Mammary microvascular endothelial cell (primary cell): ENCODE measurements at places on chromosomes 1 and 21. TPM values are rescaled to one million over a fixed set of nuclear protein-coding genes. Genes with fewer than 3 reads are reported as not detected.

Gene AIM2
- not detected in 2 replicates for total RNA-seq

Gene ESPN
- 0.67 and 1.1 TPM in 2 replicates for total RNA-seq

Gene KRTAP13-2
- not detected in 2 replicates for total RNA-seq

Gene MATN1
- total RNA-seq: not detected in 2 replicates

Gene EPHA10
- not detected in 2 replicates for total RNA-seq

Gene CDC7
- total RNA-seq: 9.1 and 9.5 TPM in 2 replicates

Gene PLA2G2C
- not detected in 2 replicates for total RNA-seq

Gene KRTAP19-8
- not detected in 2 replicates for total RNA-seq

Gene C1orf52
- total RNA-seq: 13.2 and 14.2 TPM in 2 replicates

Gene SPRR2G
- total RNA-seq: not detected in 2 replicates

Gene MYOM3
- 0.05 and 0.07 TPM in 2 replicates for total RNA-seq

Gene OR2AK2
- total RNA-seq: not detected in 2 replicates

Gene DDAH1
- total RNA-seq: 66.0 and 66.1 TPM in 2 replicates

Gene DCDC2B
- not detected in 2 replicates for total RNA-seq

Gene IL24
- not detected in 2 replicates for total RNA-seq

Gene TNFSF18
- total RNA-seq: 96.1 and 109 TPM in 2 replicates

Gene COL6A2
- 2.7 and 2.8 TPM in 2 replicates for total RNA-seq

Gene LRRC71
- total RNA-seq: 0.34 TPM in 1 of 2 replicates, not detected in the other
